ENCODE measurements at places on chromosomes 5 and 9.

DNA sequence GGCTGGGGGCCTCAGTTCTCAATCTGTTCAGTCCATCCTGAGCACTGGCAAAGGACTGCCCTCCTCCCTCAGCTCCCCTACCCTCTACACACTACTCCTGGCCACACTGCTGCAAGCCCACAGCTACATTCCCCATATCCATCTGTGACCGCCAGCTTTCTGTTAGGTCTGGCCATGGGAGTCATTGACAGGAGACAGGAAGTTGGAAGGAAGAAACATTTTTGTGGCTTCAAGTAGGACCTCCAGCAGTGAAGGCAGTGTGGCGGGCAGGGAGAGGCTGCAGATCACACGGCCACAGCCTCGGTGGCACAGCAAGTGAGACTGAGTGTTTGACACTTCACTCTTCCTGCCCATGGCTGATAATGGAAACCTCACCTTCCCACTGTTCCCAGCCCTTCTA is 55.9 kb downstream of the SECISBP2 start:
- no peak for DNase-seq

DNA sequence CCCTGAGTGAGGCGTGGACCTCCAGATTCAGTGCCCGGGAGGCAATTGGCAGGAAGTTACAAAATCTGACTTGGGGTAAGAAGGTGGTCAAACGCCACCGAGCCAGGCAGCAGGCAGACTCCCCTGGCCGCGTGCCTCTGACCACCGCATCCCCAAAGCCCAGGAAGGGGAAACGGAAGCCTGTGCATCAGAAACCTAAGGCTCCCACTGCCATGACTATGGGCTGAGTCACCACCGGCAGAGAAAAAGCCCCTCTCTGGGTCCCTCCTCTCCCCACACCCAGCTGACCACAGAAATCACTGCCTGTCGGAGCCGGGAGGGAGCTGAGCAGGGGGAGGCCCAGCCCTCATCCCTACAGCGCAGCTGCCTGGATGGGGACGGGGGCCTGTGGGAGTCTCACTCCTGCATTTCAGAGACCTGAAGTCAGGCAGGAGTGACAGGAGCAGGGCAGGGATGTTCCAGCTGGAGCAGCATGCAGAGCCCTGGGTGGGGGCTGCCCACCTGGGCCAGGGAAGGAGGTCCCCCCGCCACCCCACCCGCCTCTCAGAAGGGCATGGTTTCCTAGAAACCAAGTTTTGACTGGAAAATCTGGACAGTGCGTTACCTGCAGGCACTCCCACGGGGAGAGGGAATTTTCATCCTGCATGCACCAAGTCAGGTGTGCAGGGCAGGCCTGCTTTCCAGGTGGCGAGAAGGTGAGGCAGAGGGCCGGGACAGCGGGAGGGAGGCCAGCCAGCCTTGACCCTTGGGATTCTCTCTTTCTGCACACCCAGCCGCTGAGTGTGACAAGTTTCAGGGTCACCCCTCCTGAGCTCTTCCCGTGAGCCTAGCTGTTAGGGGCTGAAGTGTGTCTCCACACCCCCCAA is 68.2 kb downstream of the LRSAM1 start:
- no peak for DNase-seq

GRCh38 chr5:1668141-1668721 is 131.4 kb downstream of the MRPL36 start:
- DNase-seq: no peak

DNA sequence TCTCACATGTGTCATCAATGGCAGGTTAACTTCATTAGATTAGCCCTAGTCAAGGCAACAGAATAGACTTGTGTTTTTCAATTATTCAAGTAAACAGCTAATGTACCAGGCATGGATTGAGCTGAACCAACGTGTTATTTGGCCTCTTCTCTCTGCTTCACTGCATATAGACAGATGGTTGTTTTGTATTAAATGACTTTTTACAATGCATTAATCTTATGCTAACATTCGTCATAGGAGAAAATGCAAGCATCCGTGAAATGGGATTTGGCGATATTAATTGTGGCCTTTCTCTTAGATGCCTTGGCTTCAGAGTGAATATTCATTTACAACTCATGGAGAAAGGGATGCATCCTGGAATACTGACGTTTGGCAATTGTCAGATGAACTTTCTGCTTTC is 208.0 kb downstream of the KCTD16 start:
- DNase-seq: no peak

DNA sequence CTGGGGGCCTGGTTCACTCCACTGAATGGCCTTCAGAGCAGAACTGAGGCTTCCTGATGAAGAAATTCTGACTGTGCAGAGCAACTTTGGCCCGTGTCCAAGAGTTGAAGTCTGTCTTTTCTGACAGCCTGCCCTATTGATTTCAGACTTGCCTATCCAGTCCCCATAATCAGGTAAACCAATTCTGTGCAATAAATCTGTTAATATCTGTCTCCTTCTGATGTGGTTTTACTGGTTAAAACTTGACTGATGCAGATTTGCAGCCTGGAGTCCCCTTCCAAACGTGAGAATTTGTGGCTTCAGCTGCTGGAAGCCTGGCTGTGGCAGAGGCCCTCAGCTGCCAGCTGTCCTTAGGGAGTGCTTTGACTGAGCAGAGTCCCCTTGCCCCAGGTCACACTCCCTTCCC is 283.9 kb upstream of the ANKRD55 start:
- DNase-seq: no peak

DNA sequence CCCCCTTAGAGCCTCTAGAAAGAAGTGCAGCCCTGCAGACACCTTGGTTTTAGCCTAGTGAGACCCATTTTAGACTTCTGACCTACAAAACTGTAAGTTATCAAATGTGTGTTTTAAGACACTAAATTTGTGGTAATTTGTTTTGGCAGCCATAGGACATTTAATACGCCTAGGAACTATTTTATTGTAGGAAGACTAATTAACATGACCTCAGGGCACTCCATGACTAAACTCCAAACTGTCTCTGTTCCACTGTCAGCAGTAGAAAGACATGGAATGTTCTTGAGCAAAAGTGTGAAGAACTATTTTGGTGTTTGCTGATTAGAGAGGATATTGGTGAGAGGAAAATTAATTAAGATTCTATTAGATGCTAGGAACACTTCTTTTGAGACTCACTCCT is 4.1 kb upstream of the APC start:
- DNase-seq: no peak

DNA sequence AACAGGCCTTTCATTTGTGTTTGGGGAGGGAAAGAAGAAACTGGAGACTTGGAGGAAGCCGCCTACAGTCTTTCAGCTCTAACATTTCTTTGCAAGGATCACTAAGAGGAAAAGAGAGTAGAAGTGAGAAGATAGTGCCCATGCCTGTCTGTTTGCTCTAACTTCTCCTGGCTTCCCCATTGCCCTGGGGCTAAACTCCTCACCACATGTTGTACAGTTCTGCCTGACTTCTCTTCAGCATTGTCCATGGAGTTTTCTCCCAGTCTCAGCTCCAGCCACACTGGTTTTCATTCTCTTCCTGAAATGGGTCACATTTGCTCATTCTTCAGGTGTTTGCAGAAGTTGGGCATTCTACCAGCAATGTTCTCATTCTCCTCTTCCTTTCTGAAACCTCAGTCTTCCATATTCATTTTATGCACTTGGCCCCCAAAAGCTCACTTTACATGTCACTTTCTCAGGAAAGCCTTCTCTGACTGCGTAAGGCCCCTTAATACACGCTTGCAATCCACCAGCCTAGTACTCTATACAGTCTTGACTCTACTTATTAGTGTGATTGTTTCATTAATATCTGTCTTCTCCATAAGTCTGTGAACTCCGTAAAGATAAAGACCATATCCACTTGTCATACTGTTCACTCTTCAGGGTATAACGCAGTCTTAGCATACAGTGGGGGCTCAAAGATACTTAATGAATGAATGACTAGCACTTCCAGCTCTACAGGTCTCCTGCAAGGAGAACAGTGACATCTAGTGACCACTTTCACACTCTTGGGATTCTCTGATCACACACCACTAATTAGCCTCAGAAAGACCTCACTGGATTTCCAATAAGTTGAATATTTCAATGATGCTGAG is 40.2 kb upstream of the TRIM32 start:
- no peak for DNase-seq
